GM13977 (cell line): ENCODE measurements at places on chromosomes 12 and 14.

DNA sequence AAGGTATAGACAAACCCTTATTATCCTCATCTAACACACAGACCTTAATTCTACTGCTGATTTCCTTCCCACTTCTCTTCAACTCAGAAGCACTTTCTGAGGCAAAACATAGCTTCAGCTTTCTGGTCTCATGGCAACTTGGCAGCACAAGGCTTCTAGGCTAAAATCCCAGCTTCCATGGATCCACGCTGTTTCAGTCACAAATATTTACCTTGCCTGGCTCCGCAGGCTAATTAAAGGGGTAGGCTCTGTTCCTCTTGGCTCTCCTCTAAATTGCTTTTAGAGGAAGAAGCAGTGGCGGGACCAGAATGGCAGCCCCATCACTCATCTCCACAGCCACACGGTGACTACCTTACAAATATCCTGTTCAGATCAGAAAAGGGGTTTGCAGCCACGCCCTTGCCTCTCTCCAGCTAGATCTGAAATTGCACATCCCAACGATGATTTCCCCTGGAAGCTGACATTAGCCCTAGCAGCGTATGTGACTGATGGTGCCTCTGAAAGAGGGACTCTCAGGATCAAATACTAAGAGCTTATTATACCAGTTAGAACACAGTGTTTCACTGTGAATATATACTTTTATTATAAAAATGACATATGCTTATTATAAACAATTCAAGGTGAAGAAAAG, 221.5 kb upstream of the NUDT4 start:
- no peak for DNase-seq

DNA sequence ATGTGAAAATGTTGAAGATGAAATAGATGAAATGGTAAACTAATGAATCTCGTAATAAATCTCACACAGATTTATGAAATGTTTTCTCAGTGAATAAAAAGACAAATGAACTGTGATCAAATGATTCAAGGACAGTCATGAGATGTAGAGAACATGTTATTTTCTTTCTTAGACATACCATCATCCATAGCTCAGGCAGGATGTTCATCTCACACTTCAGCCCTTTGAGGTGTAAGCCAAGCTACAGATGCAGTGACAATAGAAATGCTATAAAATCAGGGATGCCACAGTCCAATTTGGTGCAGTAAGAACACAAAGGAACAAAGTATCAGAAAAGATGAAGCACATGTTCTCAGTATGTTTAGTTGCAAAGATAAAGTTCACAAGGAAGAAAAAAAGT, 242.7 kb upstream of the KRR1 start:
- no peak for DNase-seq

GRCh38 chr12:40560848-40561247, 131.4 kb upstream of the CNTN1 start:
- DNase-seq: no peak

- no peak for DNase-seq
Observed at GRCh38 chr12:65168681-65169319, 583 bp upstream of the LEMD3 start.
